Sigmoid colon (tissue), 7 donors: ENCODE measurements at places on chromosomes 12 and 14. TPM values are rescaled to one million over a fixed set of nuclear protein-coding genes. Genes with fewer than 3 reads are reported as not detected.

GRCh38 chr12:105113094-105113493 lies 5.6 kb downstream of the WASHC4 start:
- DNase-seq = no peak

DNA sequence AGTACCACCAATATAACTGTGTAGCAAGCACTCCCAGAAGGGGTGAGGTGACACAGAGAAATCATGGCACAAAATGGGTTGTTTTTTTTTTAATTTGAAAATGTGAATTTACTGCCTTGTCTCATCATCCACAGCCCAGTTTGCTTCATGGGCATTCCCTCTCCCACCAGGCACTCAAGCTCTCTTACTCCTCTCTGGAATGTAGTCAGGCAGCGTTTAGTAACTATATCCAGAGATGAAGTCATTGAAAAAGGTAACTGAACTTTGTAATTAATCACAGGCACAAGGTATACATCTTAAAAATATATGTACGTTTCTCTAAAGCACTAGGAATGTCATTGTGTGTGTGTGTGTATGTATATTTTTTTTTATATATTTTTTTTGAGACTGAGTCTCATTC lies 91.4 kb downstream of the FAR2 start:
- DNase-seq = no peak

HOTAIR gene
- not detected for total RNA-seq

RPL6 gene
- total RNA-seq = 2,161 TPM

AQP6 gene
- 0.71 TPM for total RNA-seq

SCNN1A gene
- 1.1 TPM for total RNA-seq

FOXM1 gene
- total RNA-seq = 2.5 TPM

CLEC4D gene
- 0.41 TPM for total RNA-seq

KRT79 gene
- total RNA-seq = not detected

GRCh38 chr12:39816671-39817185 lies 197.1 kb upstream of the ABCD2 start:
- no peak for DNase-seq

DNA sequence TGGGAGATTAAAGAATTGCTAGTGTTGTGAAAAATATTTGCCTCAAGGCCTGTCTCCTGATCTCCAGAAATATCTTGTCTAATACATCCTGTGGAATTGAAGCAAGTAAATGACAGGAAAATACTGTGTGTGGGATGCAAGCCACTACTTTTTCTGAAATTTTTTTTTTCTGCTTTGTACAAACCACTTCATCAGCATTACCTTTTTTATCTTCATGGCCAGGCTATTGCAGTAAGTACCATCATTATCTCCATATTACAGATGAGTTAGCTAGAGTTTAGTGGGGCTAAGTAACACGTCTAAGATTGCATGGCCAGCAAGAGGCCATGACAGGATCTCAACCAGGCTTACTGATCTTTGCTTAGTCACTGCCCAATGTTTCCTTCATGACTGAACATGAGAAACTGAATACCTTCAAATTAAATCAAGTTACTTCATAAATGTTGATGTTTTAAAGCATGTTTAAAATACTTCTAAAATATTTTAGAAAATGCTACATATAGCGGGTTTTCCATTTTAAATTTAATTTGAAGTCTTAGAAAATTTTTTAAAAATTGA lies 273.7 kb downstream of the SLC6A15 start:
- DNase-seq = no peak

DNA sequence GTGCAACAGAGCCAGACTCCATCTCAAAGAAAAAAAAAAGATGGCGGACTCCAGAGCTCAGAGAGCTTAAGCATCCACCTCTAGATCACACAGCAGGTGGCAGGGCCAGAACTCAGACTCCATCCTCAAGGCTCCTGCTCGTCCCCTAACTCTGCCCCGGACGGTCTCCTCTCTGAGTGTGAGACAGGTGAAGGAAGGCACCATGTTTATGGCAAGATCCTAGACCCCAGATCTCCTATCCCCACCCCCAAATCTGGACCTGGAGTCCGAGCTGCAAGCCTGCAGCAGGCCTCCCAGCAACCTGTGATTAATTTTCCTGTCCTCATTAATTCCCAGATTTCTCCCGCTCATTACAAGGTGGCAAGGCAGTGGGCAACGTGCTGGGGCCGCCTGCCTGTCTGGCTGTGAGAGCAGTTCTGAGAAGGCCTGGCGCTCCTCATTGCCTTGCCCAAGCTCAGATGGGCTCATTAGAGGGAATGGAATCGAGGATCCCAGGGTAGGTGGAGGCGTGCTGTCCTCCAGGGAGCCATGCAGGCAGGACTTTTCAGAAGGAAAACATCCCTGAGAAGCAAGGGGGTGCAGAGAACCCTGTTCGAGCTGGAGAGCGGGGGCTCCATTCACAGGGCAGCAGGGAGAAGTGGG lies 296.6 kb upstream of the RTL1 start:
- DNase-seq = peak; percentile 19

DNA sequence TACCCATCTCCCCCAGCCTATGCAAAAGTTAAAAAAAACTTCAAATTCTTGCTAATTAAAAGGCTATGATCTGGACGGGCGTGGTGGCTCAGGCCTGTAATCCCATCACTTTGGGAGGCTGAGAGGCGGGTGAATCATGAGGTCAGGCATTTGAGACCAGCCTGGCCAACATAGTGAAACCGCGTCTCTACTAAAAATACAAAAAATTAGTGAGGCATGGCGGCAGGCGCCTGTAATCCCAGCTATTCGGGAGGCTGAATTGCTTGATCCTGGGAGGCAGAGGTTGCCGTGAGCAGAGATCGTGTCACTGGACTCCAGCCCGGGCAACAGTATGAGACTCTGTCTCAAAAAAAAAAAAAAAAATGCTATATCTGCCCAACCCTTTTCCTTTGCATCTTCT lies 925.4 kb downstream of the GALC start:
- no peak for DNase-seq

VWF gene
- total RNA-seq = 98.0 TPM

ENDOU gene
- total RNA-seq = 0.49 TPM

DNA sequence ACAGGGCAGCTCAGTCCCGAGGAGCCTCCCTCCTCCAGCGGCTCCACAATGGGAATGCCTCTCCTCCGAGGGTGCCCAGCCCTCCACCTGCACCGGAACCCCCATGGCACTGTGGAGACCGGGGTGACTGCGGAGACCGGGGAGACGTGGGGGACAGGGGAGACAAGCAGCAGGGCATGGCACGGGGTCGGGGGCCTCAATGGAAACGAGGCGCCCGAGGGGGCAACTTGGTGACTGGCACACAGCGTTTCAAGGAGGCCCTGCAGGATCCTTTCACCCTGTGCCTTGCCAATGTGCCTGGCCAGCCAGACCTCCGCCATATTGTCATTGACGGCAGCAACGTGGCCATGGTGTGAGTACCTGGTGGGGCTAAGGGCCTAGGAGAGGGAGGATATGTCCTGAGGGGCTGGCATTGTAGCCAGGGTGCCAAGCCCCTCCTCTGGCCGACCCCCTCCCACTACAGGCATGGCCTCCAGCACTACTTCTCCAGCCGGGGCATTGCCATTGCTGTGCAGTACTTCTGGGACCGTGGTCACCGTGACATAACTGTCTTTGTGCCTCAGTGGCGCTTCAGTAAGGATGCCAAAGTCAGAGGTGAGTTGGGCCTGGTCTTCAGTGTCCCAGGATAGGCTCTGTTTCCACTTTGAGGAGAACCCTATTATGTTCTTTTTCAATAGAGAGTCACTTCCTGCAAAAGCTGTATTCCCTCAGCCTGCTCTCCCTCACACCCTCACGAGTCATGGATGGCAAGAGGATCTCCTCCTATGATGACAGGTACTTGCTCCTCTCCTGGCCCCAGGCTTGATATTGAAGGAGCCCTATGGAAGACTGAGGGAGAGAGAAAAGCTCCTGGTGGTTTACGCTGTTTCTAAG lies 2.7 kb downstream of the KHNYN start:
- DNase-seq = peak; percentile 66

- no peak for DNase-seq
Observed at GRCh38 chr12:44385964-44386363, 490.2 kb downstream of the NELL2 start.

GRCh38 chr12:78305808-78306207 lies 475.1 kb downstream of the NAV3 start:
- no peak for DNase-seq

GRCh38 chr12:62802321-62802720 lies 132.6 kb downstream of the PPM1H start:
- DNase-seq = no peak

DNA sequence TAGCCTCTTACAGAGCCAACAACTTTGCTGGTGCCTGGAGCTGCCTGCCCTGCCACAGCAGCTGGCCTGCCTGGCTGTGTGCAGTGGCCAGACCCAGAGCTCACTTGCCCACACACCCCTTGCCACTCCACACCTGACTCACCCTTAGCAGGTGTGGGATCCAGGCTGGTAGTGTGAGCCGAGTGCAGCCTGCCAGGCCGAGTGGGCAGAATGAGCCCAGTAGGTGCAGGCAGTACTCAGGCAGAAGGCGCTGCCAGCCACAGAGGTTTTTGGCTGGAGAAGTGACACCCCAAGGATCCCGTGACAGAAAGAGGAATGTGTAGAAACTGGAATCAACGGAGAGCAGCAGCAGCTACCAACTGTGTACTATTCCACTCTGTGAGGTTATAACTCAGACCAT lies 29.8 kb upstream of the PYGL start:
- no peak for DNase-seq

- DNase-seq = no peak
Observed at GRCh38 chr12:2561367-2561766, 233.4 kb upstream of the FKBP4 start.
